ENCODE measurements at places on chromosomes 11 and 22.

DNA sequence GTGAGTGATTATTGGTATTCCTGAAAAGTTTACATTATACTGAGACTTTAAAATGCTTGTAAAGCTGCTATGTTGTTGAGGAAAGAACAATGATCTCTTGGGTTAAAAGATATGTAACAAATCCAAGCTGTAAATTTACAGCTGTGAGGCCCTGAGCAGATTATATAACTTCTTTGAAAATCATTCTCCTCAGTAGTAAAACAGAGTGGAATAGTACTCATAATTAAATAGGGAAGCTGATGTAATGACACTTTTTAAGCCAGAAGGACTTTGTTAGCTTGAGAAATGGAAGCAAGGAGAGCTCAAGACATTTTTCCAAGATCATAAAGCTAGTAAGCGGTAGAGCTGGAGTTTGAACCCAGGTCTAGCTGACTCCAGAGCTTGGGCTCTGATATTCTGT lies 363.9 kb downstream of the TMEM135 start:
- DNase-seq, result no peak

DNA sequence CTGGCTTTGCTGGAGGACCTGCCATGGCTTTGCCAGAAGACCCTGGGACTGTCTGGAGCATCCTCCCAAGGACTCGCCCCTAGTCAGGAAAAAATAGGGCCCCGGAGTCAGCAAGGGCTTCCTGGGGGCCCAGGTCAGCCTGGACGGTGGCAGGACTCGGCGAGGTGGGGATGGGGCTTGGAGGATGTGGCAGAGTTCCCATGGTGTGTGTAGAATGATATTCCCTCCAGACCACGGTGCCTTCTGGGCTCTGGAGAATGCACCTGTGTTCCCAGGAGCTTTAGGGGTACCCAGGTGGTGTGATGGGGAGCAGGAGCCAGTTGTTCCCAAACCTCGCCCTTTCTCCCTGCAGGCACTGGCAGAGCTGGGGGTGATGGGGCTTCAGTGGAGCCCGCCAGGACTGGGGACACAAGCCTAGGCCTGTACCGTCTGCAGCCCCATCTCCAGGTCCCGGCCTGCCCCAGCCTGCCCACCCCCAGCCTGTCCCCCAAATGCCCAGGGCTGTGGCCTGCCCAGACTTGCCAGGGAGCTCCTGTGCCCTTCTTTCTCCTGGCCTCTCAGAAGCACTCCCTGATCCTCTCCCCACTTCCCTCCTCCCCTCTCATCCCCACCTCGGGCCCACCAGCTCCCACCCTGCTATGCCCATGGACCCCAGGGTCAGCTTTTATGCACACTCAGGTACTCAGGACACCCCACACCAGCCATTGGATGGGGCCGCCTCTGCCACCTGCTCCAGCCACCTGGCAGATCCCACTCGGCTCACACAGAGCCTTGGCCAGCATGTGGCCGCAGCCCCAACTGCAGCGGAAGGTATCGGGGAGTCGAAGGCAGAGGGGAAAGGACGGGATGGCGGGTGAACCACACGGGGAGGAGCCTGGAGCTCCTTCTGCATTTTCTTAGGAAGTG lies 82.1 kb downstream of the CDKN1C start:
- no peak for DNase-seq

GRCh38 chr11:102733232-102733875 lies 8.6 kb upstream of the MMP8 start:
- DNase-seq, result no peak

- DNase-seq, result no peak
Observed at GRCh38 chr11:75816561-75817239, 1.7 kb downstream of the UVRAG start.

Data from stimulated activated CD8-positive, alpha-beta memory T cell treated with anti-CD3 and anti-CD28 coated beads, Interleukin-2, amount 100 ng/mL, for 1 hour (primary cell).